Kidney epithelial cell (primary cell): ENCODE measurements at places on chromosomes 6 and 20. TPM values are rescaled to one million over a fixed set of nuclear protein-coding genes. Genes with fewer than 3 reads are reported as not detected.

- DNase-seq, result no peak
Observed at GRCh38 chr20:44429419-44430269, 46.0 kb upstream of the TTPAL start.

DNA sequence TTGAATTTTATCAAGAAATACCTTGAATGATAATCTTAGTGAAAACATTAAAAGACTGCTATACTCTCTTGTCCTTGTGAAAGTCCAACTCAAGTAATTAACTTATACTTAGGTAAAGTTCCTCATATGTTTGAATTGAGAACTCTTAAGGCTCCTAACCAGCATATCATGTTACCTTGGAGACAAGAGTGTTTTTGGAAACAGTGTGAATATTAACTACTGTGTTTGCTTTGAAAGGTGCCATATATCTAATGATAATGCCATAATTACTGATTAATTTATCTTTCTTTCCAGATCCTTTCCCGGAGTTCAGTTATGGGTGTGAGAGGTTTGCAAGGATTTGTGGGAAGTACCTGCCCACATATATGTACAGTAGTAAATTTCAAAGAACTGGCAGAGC is 10.5 kb downstream of the FAM120B start:
- no peak for DNase-seq

DNA sequence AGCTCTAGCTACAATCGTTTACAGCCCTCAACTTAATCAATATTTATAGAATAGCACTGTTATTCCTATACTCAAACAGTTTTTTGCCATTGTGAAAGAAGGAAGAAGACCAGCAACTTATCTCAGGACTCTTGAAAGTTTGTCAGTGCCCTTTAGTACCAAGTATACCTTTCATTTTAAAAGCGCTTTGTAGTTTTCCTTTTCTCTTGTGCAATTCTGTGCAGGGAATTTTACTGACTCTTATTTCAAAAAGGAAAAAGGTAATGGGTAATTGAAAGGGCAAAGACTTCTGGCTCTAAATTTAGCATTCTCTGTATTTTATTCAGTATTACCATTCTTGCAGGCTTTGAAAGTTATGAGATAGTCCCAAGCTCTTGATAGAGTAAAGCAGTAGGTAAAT is 16.8 kb upstream of the RHAG start:
- DNase-seq, result no peak

DNA sequence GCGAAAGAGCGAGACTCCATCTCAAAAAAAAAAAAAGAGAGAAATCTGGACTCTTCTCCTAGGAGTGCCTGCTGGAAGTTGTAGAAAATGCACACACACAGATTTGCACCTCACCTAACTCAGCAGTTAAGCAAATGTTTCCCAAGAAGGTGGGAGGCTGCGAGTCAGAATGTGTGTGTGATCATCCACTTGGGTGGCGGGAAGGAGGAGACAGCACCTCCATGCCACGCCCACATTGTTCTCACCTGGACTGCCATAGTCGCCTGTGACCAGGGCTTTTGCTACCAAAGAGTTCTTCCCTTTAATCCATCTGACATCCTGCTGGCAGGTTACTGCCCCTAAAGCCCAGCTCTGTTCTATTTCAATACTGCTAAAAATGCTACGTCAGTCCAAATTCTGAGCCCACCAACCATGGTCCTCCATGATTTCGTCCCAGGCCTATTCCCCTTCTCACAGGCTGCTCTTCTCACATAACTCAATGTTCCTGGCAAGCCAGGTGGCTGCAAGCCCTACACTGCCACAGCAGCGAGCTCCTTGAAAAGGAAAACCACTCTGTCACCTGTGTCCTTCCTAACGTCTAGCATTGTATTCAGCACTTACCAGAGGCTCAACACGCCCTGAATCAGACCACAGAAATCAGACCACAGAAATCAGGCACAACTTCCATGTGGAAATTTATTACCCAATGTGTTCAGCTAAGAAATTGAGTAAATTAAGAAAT is 77.5 kb downstream of the PSMG4 start:
- DNase-seq, result no peak

- no peak for DNase-seq
Observed at GRCh38 chr6:31737315-31737990, 1.1 kb upstream of the CLIC1 start.

- no peak for DNase-seq
Observed at GRCh38 chr20:25987073-25987927, 290.6 kb upstream of the ZNF337 start.

- peak; percentile 39 for DNase-seq
Observed at GRCh38 chr20:24584538-24585356, 115.3 kb downstream of the SYNDIG1 start.

- DNase-seq, result no peak
Observed at GRCh38 chr20:62900052-62900691, 26.1 kb downstream of the DIDO1 start.

DNA sequence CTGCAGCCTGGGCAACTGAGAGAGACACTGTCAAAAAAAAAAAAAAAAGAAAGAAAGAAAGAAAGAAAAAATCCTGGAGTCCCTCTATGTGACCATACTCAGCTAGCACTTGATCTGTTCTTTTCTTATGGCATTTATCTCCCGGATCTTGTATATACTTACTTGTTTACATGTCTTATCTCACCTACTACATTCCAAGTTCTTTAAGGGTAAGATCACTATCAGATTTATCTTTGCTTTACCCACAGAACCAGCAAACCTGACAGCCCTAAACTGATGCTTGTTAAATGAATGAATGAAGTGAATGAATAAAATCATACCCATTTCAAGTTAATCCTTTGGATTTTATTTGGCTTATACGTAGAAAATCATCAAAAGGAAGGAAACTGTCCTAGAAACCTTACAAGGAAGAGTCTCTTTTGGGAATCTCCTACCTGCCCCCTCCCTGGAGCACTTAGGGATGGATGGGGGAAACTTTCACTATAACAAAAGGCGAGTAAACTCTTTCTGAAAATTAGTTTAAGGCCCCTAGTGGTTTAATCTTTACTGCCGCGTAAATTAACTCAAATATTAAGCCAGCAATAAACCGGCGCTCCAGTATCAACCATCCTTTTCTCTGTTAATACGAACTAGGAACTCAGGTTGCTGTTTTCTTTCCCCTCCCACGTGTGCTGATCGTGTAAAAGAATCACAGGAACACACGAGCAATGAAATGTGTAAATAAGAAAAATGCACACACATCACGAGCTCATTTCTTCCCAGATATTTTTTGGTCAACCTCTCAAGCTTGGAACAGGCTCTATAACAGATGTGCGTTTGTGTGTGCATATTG is 1.3 kb upstream of the UTRN start:
- DNase-seq, result no peak

DNA sequence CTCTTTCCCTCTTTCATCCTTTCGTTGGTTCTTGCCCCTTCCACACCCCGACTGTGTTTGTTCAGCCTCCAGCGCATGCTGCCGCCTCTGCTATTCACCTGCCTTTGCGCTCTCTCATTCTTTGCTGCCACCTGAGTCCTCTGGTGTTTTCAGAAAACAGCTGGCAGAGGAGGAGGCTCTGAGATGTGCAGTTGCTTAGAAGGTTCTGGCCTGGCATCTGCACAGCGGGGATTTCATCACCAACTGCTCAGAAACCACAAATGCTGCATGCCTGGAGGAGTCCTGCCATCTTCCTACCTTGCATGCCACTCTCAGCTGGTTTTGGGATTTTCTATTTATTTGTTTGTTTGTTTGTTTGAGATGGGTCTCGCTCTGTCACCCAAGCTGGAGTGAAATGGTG is 39.2 kb upstream of the CLDN20 start:
- no peak for DNase-seq

The VNN1 gene
- total RNA-seq, result 0.21 and 0.75 TPM in 2 replicates

The TXLNB gene
- total RNA-seq, result not detected in 2 replicates

GRCh38 chr6:132456700-132457143 is 55.4 kb upstream of the MOXD1 start:
- DNase-seq, result no peak

The BNIP5 gene
- 0.07 TPM in 1 of 2 replicates, not detected in the other for total RNA-seq

The LY6G6D gene
- total RNA-seq, result not detected in 2 replicates

GRCh38 chr6:43992783-43993644 is 134.2 kb downstream of the MRPL14 start:
- DNase-seq, result no peak

GRCh38 chr20:44309763-44310663 is 989 bp downstream of the FITM2 start:
- no peak for DNase-seq

DNA sequence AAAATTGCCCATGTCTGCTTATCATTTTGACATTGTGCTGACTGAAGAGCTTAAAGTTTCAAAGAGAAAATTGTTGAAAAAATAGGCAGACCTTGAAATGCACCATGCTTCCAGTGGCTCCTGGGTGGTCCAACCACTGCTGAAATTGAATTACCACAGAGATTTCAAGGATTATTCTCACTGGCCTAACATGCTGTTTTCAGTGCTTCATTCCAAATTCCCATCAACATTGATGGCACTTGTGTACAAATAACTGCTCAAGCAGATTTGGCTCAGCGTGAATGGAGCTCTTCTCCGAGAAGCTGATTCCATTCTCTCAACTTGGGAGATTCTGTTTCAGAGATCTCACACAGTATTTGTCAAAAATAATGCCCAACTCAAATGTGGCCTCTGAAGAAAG is 75.5 kb downstream of the LAMA4 start:
- no peak for DNase-seq

The CCN6 gene
- 1.0 and 1.5 TPM in 2 replicates for total RNA-seq

GRCh38 chr20:6173481-6173880 is 50.7 kb upstream of the FERMT1 start:
- no peak for DNase-seq

DNA sequence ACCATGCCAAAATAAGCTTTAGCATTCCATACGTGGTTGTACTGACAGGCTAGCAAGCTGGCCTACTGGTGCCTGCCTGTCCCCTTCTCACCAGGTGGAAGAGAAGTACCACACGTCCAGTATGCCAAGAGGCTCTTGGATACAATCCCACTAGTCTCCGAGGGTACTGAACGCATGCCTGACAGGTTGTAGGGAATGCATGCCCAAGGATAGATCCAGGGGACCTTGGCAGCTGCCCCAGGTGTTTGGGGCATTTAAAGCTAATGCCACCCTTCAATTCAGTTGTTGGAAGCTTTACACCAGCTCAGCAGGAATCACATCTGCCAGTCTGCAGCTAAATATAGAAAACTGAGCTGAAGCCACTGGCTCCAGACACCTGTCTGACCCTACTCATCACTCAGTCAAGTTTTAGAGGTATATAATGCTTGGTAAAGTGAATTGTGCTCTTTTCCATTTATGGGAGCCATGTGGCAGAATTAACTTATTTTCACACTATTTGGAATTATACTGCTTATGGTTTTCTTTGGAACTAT is 4.9 kb downstream of the TUBB2B start:
- DNase-seq, result no peak

DNA sequence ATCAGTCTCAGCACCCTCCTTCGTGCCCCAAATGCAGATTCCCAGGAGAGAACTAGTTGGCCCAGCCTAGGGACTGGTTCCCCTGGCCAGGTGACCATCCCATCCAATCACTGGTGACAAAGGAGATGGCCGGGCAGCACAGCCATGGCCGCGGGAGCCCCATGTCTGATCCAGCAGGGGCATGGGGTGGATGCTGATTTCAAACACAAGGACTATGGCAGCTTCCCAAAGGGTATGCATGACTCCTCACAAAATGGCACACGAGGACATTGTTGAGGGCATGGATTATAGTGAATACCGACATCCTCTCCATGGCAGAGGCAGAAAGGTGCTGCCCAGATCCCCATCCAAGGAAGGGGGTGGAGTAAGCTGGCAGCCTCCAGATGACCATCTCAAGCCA is 9.9 kb upstream of the LSM14B start:
- no peak for DNase-seq

The WTAP gene
- 86.9 and 88.3 TPM in 2 replicates for total RNA-seq

DNA sequence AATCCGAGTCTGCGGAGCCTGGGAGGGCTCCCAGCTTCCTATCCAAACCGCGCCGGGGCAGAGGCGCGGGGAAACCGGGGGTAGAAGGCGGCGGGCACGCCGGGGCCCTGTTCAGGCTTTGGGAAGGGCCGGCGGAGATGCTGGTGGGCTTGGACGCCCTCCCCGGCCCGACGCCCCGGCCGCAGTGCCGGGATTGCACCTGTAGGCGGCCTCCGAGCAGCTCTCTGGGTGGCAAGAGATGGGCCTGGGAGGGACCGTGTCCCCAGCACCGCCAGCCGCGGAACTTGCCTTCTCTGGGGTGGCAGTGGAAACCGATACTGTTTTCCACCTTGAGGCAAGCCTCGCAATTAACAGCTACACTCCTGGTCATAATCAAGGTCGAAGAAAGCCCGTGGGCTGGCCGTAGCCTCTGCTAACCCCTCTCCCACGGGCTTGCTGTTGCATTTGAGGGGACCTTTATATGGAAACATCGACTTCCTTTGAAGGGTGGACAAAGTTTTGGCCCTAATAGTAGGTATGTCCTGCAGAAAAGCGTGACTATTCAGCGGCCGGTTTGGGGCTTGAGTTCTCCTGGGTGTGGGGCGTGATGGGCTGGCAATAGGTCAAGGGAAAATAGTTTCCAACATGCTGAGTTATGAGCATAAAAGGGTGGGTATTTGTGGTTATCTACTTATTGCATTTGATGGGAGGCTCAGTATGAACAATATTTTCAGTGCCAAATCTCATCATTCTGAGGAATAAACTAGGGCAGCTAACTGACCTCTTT is 1.1 kb upstream of the JAG1 start:
- DNase-seq, result no peak

- no peak for DNase-seq
Observed at GRCh38 chr6:42049116-42049809, 1.1 kb upstream of the TAF8 start.

The DNMT3B gene
- total RNA-seq, result 7.5 and 9.0 TPM in 2 replicates

- no peak for DNase-seq
Observed at GRCh38 chr6:71466362-71466761, 177.8 kb downstream of the OGFRL1 start.

- DNase-seq, result no peak
Observed at GRCh38 chr6:157761926-157762325, 61.1 kb upstream of the SNX9 start.

DNA sequence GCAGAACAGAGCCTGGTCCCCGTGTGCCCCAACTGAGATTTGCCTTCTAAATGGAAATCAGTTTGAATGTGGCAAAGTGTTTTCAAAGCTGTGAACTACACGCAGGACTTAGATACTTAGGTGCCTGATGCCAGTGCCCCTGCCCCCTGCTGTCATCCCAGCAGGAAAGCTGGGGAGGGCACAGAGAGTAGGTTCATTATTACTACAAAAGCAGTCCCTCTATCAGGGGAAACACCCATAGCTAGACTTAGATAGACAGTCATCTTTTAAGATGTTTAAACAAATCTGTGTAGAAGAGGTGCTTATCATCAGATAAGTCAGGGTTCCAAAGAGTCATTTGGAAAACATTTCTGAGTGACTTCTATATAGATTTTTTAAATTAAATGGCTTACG is 155.0 kb upstream of the SNX9 start:
- no peak for DNase-seq

The RAB5IF gene
- 123 and 162 TPM in 2 replicates for total RNA-seq

DNA sequence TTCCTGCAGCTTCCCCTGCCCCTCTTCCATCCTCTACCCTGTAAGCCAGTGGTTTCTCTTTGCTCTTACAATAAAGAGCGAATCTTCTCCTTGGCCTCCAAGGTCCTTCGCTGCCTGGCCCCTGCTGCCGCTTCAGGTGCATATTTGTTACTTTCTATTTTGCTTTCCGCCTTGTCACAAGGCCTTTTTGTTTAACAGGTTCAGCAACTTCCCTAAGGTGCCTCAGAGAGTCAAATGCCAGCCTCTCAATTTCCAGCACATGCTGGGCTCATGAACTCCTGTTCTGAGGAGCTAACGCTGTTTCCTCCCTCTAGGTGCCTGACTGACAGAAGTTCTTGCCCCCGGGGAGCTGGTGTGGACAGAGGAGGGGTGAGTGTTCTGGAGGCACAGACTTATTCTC is 42.4 kb upstream of the EPB41L1 start:
- DNase-seq, result no peak

GRCh38 chr6:39800034-39801032 is 8.2 kb downstream of the DAAM2 start:
- no peak for DNase-seq

The BTN2A1 gene
- 11.8 and 17.5 TPM in 2 replicates for total RNA-seq
